ENCODE measurements at places on chromosomes 5 and 9.

GRCh38 chr5:166722939-166723338 is 1568.5 kb upstream of the WWC1 start:
- DNase-seq: no peak

GRCh38 chr5:145937432-145938250 is 1.3 kb downstream of the SH3RF2 start:
- DNase-seq: no peak

- no peak for DNase-seq
These were observed 2073.7 kb upstream of the ACO1 start for GRCh38 chr9:30310711-30311110.

DNA sequence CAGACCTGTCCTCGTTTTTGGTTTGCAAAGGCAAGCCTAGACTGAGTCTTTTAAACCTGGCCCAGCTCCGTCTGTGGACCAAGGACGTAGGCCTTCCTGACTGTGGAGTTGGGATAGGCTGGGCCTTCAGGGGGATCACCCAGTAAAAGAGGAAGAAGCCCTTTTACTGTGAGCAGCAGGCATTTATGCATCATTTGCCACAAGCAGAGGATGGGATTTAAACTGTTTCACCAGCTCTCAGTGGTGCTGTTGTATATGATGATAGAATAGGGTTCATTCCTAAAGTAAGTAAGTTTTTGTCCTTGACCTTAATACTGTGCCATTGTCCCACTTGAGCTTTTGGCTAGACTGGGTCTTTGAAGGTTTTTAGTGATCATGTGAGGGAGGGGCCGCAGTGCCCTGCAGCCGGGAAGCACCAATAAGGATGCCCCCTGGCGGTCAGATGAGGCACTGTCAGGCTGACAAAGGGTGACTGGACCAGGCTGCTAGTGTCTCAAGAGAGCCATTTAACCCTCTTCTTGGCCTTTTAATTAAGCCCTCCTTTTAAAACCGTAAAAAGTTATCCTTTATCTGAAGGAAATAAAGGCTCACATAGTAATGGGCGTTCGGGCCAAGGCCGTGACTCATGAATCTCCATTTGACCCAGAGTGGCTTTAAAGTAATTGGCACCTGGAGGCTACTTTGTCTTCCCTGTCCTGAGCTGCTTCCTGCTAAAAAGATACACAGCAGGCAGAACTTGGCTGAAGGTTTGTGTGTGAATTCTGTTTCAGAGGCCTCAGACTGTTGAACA is 74.0 kb downstream of the UBAP1 start:
- peak; percentile 58 for DNase-seq

DNA sequence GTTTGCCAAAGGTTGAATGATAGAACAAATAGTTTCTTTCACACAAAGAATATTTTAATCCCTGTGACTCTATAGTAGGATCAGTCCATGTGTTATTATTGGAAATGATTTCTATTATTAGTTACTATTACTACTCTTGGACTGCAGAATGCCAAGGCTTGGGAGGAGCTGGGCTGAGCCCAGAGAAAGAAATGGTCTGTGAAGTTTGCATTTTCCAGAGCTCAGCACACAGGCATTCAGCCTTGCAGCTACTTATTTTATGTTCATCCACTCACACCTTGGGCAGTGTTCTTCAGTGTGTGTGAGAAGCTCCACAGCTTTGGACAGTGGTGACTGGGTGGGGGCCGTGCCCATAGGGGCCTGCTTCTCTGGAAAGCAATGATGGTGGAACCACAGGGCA is 583.1 kb downstream of the CCDC171 start:
- no peak for DNase-seq

DNA sequence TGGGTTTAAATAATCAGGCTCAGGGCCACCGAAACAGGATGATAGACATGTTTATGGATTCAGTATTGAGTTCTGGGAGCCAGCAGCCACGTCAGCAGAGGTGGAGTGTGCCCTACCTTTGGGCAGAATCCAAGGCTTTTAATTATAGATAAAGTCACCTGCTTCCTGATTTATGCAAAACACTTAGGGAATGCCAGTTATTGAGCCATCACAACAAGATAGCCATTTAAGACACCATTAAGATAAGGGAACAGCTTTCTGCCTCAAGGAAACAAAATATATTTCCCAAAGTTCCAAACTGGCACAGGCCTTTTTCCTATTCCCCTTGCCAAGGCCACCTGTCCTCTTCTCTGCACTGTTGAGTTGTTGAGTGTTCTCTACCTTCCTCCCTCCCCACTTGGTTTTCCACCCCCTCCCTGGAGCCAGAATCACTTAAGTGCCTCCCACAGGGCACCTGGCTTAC is 2.4 kb downstream of the CCL28 start:
- DNase-seq: no peak

GRCh38 chr9:88462191-88462590 is 72.8 kb upstream of the NXNL2 start:
- no peak for DNase-seq

DNA sequence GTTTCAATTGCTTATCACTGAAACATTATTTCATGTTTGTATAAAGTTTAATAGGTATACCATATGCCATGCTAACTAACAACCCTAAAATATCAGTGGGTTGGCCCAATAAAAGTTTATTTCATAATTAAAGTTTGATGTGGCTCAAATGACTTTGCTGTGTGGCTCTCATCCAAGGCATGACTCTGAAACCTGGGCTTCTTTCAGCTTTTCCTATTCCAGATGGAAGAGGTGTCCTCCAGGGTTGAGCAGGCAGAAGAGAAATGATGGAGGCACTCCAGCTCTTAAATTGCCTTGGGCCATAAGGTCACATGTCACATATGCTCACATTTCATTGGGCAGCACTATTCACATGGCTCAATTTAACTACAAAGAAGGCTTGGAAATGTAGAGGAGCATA is 101.9 kb downstream of the MACIR start:
- no peak for DNase-seq

GRCh38 chr5:55226027-55226933 is 835 bp downstream of the MCIDAS start:
- peak; percentile 84 for DNase-seq

DNA sequence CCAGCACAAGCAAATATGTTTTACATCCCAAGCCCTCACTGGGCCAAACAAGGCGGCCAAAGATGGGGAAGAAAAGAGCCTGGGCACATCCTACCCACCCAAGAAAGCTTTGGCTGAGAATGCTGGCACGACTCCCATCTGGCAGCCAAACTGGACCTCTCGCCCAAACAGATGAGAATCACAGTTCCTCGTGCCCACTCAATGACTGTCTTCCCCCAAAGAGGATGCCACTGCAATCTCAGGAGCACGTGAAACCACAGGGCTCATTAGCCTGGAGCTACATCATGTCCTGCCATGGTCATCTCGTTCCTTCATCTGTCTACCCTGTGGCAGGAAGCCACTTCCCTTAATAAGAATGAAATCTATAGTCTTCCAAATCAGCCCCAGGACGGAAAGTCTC is 536.8 kb downstream of the BNC2 start:
- no peak for DNase-seq

DNA sequence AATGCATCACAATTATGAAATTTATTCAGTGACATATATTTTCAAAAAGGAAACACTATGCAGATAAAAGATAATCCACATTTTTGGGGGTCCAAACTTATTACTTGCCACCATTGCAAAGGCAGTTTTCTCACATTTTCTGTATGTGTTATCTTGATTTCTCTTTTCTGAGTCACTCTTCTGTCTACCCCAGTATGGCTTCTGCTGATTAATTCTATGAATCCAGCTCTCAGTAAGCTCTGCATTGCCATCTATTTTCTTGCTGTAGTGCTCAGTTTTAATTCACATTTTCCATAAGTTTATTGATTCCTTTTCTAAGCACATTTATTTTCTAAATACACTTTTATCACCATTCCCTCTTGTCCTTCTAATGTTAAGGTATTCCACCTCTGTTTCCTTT is 1.7 kb downstream of the IFNA10 start:
- DNase-seq: no peak

DNA sequence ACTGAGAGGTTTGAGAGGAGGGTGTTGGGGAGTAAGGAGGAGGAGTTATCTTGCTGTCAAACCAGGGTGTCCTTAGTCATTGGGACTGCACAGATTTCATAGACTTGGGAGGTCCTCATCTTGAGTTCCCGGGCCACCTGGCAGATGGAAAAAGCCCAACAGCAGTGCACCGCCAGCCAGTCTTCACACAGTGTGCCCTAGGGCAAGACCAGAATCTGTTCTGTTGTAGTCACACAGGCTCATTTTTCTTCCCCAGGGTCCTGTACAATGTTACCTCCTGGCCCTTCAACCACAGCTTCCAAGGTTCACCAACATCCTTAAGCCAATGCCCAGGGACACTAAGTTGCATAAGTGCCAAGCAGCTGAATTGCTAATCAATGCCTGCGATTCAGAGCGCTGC is 21.0 kb downstream of the PLAC8L1 start:
- DNase-seq: no peak

DNA sequence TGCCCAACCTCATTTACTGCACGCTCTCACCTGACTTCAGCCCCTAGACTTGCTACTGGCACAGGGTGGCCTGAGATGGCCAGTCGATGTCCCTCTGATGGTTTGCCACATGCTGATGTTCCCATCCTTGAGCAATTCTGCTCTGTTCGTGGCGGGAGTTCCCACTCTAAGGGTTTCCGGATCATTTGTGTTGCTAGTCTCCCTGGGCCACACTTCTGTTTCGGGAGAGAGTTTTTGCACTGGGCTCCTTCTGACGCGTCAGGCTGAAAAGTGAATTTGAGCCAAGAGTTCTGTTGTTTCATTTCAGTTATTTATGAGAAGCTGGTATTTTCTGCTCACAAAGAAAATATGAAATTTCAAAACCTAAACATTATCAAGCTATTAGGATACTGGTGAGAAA is 597.7 kb downstream of the BNC2 start:
- DNase-seq: no peak

GRCh38 chr5:68297656-68298055 is 82.1 kb downstream of the PIK3R1 start:
- DNase-seq: no peak

GRCh38 chr9:106333481-106333880 is 529.5 kb upstream of the ZNF462 start:
- no peak for DNase-seq

GRCh38 chr5:175847503-175847902 is 23.9 kb upstream of the CPLX2 start:
- DNase-seq: no peak

- no peak for DNase-seq
These were observed 138.8 kb downstream of the HSD17B3 start for GRCh38 chr9:96163161-96163560.

GRCh38 chr9:92439921-92440750 is 15.9 kb upstream of the OMD start:
- DNase-seq: no peak

DNA sequence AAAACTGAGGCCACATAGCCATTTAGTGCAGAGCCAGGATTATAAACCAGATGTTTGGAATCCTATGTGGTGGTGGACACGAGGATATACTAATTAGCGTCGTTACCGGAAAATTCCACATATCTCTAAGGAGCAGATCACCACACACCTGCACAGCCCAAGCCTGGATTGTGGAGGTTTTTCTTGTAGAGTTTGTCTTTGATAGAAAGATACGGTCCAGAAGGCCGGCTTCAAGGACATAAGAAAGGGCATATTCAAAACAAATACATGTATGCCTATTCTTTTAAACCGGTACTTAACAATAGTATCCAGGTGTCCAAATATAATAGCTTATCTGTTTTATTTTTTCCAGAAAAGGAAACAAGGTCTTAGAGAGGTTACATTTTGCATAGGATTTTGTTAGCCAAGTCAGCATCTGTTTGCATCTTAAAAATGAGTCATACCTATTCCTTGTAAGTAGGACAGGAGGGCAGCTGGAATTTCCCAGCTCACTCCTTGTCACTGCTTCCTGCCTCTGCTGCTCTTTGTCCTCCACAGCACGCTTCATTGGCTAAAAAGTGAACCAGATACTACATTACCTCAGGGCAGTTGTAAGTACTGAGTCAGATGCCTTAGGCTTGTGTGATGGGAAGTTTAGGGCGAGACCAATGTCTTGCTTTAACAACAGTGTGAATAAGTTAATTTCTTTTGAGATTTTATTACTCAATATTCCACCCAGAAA is 3.6 kb downstream of the TMC1 start:
- DNase-seq: peak; percentile 16

DNA sequence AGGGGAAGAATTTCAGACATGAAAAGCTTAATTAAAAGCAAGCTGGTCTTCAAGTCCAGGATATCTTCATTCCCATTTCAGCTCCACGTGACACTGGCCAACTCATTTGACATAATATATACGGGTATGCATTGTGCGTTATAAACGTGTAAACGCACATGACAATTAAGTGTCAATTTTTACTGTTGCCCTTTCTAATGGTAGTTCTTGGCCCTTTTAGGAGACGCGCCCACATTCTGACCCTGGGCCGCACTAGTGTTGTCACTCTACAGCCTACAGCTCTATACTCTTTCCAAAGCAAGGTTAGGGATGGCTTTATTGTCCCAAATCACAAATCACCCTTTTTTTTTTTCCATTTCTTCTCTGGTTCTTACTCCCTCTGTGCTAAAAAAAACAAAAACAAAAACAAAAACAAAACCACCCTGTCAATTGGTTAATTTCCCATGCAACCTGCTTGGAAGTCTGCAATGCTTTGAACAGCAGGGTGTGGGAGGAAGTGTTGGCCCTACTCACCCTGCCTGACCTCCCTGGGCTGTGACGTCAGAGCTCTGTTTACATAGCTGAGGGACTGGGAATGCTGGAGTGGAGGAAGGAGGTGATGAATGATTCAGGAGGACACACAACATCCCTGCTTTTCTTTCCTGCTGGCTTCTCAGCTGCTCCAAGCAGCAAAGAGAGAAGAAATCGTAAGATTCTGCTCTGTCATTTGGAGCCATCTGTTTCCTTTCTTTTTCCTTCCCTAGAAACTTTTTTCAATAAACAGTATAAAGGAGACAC is 19.3 kb downstream of the RFK start:
- DNase-seq: no peak

DNA sequence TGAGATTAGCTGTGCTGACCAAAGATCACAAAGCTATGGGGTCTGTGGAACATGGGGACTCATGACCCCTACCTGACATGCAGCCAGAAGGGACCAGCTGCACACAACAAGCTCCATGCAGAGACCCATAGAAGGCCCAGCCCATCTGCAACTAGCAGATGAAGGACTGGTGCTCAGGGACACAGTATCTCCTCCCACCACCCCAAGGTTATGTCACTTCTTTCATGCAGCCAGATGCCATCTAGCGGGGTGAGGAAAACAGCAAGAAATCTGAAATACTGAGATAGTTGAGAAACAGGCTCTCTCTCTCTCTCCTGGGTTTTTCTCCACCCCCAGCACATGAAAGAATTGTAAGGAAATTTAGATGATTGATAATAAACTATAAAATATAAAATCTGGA is 161.3 kb upstream of the DAPK1 start:
- DNase-seq: no peak

- DNase-seq: no peak
These were observed 16.1 kb upstream of the COL5A1 start for GRCh38 chr9:134625361-134626068.

All from stimulated activated naive CD8-positive, alpha-beta T cell treated with anti-CD3 and anti-CD28 coated beads, Interleukin-15, amount 100 ng/mL, for 72 hours (primary cell).